ENCODE measurements at places on chromosomes 5 and 9. TPM values are rescaled to one million over a fixed set of nuclear protein-coding genes. Genes with fewer than 3 reads are reported as not detected.

The DMRT3 gene
- not detected for polyA plus RNA-seq

GRCh38 chr5:172102913-172103626 lies 85.0 kb downstream of the STK10 start:
- H3K4me1 ChIP-seq = peaks cover 5% of the 10 kb centered on the region
- no peak for DNase-seq
- no peak overlapping the region for H3K27ac ChIP-seq
- no peaks in the 10 kb centered on the region for H3K27me3 ChIP-seq
- no peak overlapping the region for H3K4me3 ChIP-seq

The TDRD7 gene
- 15.0 TPM for polyA plus RNA-seq

- DNase-seq = no peak
- H3K27me3 ChIP-seq = no peaks in the 10 kb centered on the region
- H3K4me3 ChIP-seq = no peak overlapping the region
- no peaks in the 10 kb centered on the region for H3K36me3 ChIP-seq
These were observed 216.0 kb upstream of the PUM3 start for GRCh38 chr9:3059781-3060468.
